ENCODE measurements at places on chromosomes 2 and 18. TPM values are rescaled to one million over a fixed set of nuclear protein-coding genes. Genes with fewer than 3 reads are reported as not detected.

AQP12A gene
- not detected for total RNA-seq

CAPN14 gene
- total RNA-seq = 0.39 TPM

DNA sequence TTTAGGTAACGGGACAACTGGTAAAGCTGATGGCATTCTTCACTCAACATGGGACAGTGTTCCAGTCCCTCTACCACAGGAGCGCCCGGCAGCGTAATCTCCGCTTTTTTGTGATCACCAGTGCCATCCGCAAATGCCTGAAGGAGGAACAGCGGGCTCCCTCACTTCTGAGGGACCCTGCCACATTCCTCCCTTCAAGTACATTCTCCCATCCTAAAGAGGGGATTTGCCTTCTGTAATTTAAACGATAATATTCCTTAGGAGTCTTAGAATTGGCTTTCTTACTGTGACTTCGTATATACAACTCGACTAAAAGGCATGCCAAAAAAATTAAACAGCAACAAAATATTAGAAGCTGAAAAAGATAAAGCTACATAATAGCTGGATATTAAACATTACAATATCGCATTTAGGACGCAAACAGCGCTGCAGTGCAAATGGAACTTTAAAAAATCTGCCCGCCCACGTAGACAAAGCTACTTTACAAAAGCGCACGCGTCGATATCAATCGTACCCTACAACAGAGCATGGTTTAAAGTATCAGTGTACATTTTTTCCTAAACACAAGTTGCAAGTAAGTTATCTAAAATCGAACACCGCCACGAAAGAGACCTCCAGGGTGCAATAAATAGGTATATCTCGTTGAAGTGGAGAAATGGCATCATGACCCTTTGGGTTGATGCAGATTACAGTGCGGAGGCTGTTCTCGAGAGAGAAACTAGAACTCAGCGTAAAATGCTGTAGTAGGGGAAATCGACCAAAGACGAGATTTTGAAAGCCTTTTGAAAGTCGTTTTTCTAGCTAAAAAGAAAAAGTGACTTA is 2.3 kb upstream of the VSNL1 start:
- H3K27ac ChIP-seq = no peak overlapping the region
- H3K36me3 ChIP-seq = no peaks in the 10 kb centered on the region
- DNase-seq = no peak
- H3K4me3 ChIP-seq = no peak overlapping the region
- H3K27me3 ChIP-seq = peaks cover 51% of the 10 kb centered on the region

GRCh38 chr2:234716271-234716670 is 219.4 kb upstream of the ARL4C start:
- no peak overlapping the region for H3K4me3 ChIP-seq
- peaks cover 14% of the 10 kb centered on the region for H3K27me3 ChIP-seq
- no peaks in the 10 kb centered on the region for H3K36me3 ChIP-seq

- no peaks in the 10 kb centered on the region for H3K4me1 ChIP-seq
- peaks cover 9% of the 10 kb centered on the region for H3K36me3 ChIP-seq
- H3K27ac ChIP-seq = no peak overlapping the region
- H3K4me3 ChIP-seq = no peak overlapping the region
- DNase-seq = no peak
- H3K27me3 ChIP-seq = peaks cover 12% of the 10 kb centered on the region
These were observed 20.2 kb upstream of the ADNP2 start for GRCh38 chr18:80088823-80089222.

- no peak for DNase-seq
- H3K4me3 ChIP-seq = no peak overlapping the region
- H3K36me3 ChIP-seq = no peaks in the 10 kb centered on the region
- H3K27ac ChIP-seq = no peak overlapping the region
- no peaks in the 10 kb centered on the region for H3K27me3 ChIP-seq
- H3K4me1 ChIP-seq = no peaks in the 10 kb centered on the region
These were observed 62.8 kb downstream of the PRELID3A start for GRCh38 chr18:12470382-12471075.

- no peaks in the 10 kb centered on the region for H3K27me3 ChIP-seq
- DNase-seq = no peak
- peak overlapping the region; percentile 80 for H3K4me3 ChIP-seq
These were observed 32.8 kb downstream of the UXS1 start for GRCh38 chr2:106161341-106161740.

- H3K4me3 ChIP-seq = no peak overlapping the region
- no peak overlapping the region for H3K27ac ChIP-seq
- H3K4me1 ChIP-seq = no peaks in the 10 kb centered on the region
- no peak for DNase-seq
- peaks cover 3% of the 10 kb centered on the region for H3K27me3 ChIP-seq
These were observed 376.4 kb downstream of the RBM43 start for GRCh38 chr2:150885236-150885635.

DNA sequence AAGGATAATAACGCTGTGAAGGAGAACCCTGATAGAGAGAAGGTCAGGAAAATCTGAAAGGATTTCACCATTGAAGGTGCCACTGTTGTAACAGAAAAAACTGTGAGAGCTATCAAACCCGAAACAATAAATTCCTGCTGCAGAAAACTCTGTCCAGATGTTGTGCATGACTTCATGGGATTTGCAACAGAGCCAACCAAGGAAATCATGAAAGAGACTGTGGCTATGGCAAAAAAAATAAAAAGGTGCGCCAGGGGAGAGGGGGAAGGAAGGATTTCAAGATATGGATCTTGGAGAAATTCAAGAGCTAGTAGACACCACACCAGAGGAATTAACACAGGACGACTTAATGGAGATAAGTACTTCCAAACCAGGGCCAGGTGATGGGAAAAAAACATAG is 88.0 kb downstream of the LDLRAD4 start:
- no peak overlapping the region for H3K4me3 ChIP-seq
- H3K27me3 ChIP-seq = no peaks in the 10 kb centered on the region
- no peak overlapping the region for H3K27ac ChIP-seq
- peaks cover 11% of the 10 kb centered on the region for H3K4me1 ChIP-seq
- H3K36me3 ChIP-seq = no peaks in the 10 kb centered on the region
- DNase-seq = no peak

DNA sequence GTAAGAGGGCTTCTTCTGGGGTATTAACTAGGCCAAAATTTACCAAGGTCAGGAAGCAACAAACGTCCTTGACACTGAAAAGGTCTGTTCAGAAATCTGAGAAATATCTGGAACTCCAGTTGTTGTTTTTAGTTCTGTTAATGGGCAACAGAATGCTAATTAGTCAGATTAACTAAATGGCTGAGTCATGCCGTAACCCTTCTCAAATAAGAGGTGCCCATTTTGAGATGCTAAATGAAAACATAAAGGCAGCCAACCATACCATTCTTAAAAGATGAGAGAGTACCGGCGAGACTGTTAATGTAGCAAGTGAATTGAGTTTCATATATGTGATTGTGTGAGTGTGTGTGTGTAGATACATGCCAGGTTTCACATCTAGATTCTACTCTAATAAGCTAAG is 147.9 kb upstream of the GAREM1 start:
- H3K4me1 ChIP-seq = no peaks in the 10 kb centered on the region
- no peaks in the 10 kb centered on the region for H3K36me3 ChIP-seq
- peaks cover 1% of the 10 kb centered on the region for H3K27me3 ChIP-seq
- no peak overlapping the region for H3K4me3 ChIP-seq
- no peak for DNase-seq
- H3K27ac ChIP-seq = no peak overlapping the region

DNA sequence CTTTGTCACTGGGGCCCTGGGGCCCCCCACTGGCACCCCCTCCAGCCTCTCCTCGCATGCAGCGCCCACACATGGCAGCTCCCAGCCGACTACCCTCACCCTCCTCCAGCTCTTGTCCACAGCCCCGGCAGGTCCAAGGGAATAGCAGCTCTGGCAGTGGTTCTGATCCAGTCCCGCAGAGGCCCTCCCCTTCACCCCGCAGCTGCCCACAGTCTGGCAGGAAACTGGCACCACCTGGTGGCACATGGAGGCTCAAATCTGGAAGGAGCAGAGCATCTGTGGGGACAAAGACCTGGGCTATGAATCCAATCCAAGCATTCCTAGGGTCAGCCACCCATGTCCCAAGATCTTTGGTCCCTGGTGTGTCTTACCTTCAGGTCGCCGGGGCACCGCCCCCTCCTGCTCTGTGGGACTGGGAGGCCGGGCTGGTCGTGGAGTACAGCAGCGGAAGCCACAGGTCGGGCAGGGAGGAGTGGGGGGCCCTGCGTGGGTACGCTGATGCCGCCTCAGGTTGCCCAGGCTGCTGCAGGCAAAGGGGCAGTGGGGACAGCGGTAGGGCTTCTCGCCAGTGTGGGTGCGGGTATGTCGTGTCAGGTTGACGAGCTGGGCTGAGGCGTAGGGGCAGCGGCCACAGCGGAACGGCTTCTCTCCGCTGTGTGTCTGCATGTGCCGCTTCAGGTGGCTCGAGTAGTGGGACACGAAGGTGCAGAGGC is 2.3 kb downstream of the ZNF513 start:
- no peak overlapping the region for H3K27ac ChIP-seq
- peaks cover 67% of the 10 kb centered on the region for H3K36me3 ChIP-seq
- no peak for DNase-seq
- H3K4me1 ChIP-seq = peaks cover 22% of the 10 kb centered on the region

DNA sequence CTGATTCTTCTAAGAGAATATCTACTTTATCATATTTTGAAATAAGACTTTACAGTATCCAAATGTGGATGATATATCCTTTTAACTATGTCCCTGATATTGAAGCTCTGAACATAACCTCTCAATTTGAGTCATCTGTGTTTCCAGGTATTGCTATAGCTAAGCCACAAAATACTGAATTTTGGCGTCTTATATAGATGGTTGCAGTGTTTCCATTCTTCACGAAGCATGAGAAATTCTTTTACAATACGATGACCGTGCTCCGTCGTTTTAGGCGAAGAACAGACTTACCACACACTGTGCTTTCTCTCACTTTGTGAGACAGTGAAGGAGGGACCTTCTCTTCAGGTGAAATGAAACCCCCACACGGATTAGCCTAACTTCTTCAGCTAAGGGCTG is 45.3 kb downstream of the LRRFIP1 start:
- H3K36me3 ChIP-seq = no peaks in the 10 kb centered on the region
- peak overlapping the region; percentile 78 for H3K4me3 ChIP-seq
- no peaks in the 10 kb centered on the region for H3K27me3 ChIP-seq

DNA sequence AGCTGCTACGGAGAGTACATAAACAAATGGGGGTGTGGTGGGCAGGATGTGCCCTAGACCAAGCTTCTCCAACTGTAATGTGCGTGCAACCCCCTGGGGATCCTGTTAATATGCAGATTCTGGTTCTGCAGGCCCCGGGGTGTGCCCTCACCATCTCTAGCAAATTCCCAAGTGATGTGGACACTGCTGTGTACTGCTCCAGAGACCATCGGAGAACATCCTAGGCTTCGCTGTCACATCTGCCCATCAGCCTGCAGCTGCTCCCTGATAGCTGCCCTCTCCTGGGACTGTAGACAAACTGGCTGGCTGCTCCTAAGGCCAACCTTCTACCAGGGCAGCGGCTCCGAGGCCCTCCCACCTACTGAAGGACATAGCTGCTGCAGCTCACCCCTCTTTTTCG is 3.2 kb downstream of the HS1BP3 start:
- no peak overlapping the region for H3K4me3 ChIP-seq
- no peaks in the 10 kb centered on the region for H3K36me3 ChIP-seq
- no peak for DNase-seq
- H3K27ac ChIP-seq = no peak overlapping the region
- H3K4me1 ChIP-seq = peaks cover 24% of the 10 kb centered on the region
- H3K27me3 ChIP-seq = no peaks in the 10 kb centered on the region

- H3K27me3 ChIP-seq = no peaks in the 10 kb centered on the region
- no peak overlapping the region for H3K27ac ChIP-seq
- no peak overlapping the region for H3K4me3 ChIP-seq
- peaks cover 18% of the 10 kb centered on the region for H3K4me1 ChIP-seq
- DNase-seq = no peak
These were observed 36.1 kb downstream of the PSTPIP2 start for GRCh38 chr18:46035696-46036680.

- H3K4me1 ChIP-seq = no peaks in the 10 kb centered on the region
- peaks cover 1% of the 10 kb centered on the region for H3K27me3 ChIP-seq
- H3K27ac ChIP-seq = no peak overlapping the region
- no peak for DNase-seq
- no peaks in the 10 kb centered on the region for H3K36me3 ChIP-seq
These were observed 39.5 kb downstream of the ATP6V1C2 start for GRCh38 chr2:10760794-10761504.

DNA sequence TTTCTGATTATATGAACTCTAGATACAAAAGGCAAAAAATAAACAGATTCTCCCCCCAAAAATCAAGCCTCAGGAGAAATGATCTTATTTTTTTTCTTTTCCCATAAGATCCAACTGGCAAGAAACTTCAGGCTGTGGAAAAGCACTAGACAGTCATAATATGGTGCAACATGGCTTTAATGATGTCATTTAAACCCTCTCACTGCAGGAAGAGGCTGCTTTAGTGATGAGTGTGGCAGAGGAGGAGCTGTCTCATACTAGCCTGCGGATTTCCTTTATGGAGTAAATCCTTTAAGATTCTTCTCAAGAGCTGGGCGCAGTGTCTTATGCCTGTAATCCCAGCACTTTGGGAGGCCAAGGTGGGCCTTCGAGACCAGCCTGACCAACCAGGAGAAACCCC is 83.3 kb upstream of the CD28 start:
- H3K4me3 ChIP-seq = no peak overlapping the region
- H3K36me3 ChIP-seq = peaks cover 2% of the 10 kb centered on the region
- H3K4me1 ChIP-seq = peaks cover 6% of the 10 kb centered on the region

DNA sequence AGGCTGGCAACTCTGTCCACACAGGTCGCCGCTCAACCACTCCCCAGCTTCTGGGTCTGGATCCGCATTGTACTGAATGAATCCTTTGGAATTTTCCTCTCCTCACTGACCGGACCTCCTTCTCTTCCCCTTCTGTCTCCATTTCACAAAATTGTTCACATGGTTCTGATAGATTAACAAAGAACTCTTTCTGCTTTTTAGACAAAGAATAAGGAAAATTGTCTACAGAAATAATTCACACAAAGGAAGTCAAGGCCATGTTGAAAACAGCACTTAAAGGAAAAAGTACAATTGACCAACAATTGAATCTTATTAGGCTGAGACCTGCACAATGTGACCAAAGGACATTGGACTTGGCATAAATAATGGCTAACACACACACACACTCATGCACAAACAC is 73.6 kb upstream of the GLI2 start:
- H3K4me3 ChIP-seq = no peak overlapping the region
- H3K36me3 ChIP-seq = peaks cover 4% of the 10 kb centered on the region
- H3K4me1 ChIP-seq = no peaks in the 10 kb centered on the region

DNA sequence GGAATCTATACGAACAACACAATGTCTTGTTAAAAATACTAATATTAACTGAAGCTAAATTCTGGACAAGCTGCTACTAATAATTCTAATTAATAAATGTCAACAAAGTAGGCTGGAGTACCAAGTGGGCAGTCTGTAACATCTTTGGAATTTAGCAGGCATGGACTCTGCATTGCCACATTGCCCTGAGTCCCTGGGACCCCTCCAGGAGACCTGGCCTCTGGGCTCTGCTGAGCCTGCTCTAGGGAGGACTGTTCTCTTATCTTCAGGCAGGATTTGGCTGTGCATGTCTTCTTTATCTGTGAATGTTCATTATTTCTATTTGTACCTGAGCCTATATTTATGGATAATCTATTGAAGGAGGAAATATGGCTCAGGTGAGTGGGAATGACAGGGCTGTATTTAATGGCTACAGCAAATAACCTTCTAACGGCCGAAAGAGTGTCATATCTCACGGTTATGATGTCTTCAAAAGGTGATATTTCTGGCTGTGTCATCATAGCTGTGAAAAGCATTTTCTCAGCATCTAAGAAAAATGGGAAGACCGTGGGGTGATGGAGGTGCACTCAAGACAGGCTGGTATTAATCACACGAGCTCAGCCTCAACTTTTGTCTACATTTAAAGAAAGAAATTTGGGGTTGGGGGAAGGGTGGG is 28.6 kb upstream of the SETBP1 start:
- H3K36me3 ChIP-seq = no peaks in the 10 kb centered on the region
- no peaks in the 10 kb centered on the region for H3K4me1 ChIP-seq
- peaks cover 12% of the 10 kb centered on the region for H3K27me3 ChIP-seq
- no peak overlapping the region for H3K27ac ChIP-seq
- no peak for DNase-seq
